ENCODE measurements at places on chromosomes 2 and 18.

DNA sequence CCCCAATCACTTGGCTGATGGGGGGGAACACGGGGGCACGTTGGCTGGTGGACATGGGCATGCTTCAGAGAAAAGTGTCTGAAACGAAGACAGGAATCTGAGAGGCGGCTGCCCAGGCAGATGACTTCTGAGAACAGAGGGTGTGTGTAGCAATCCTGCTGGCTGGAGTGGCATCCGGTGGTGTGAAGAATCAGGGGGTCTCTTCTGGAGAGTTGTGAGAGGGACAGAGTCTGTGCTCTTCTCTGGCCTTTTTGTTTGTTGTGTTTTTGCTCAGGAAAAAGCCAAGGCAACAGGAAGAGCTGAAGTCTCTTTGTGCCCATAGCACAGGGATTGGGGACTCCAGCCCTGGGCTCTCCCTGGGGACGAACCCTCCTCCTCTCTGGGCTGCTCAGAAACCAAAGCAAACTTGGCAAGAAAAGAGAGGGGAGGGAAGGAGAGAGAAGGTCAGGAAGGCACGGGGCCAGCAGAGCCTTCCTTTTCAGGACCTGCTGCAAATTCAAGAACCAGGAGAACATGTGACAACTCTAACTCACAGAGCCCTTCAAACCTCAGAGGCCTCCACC is 97.0 kb upstream of the SMAD2 start:
- no peak for DNase-seq

GRCh38 chr2:226360658-226361057 is 439.0 kb downstream of the IRS1 start:
- DNase-seq: no peak

DNA sequence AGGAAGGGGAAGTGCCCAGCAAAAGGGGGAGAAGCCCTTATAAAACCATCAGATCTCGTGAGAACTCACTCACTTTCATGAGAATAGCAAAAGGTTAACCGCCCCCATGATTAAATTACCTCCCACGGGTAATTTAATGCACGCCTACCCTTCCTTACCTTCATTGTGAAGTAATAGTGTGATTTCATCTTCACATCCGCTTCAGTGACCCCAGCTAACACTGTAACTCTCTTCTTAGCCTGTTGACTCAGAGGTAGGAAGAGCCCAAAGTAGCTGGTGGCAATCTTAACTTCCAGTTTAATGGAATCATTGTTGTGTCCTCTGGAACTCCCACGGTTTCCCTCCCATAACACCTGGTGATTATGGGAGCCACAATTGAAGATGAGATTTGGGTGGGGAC is 120.5 kb downstream of the GULP1 start:
- no peak for DNase-seq

DNA sequence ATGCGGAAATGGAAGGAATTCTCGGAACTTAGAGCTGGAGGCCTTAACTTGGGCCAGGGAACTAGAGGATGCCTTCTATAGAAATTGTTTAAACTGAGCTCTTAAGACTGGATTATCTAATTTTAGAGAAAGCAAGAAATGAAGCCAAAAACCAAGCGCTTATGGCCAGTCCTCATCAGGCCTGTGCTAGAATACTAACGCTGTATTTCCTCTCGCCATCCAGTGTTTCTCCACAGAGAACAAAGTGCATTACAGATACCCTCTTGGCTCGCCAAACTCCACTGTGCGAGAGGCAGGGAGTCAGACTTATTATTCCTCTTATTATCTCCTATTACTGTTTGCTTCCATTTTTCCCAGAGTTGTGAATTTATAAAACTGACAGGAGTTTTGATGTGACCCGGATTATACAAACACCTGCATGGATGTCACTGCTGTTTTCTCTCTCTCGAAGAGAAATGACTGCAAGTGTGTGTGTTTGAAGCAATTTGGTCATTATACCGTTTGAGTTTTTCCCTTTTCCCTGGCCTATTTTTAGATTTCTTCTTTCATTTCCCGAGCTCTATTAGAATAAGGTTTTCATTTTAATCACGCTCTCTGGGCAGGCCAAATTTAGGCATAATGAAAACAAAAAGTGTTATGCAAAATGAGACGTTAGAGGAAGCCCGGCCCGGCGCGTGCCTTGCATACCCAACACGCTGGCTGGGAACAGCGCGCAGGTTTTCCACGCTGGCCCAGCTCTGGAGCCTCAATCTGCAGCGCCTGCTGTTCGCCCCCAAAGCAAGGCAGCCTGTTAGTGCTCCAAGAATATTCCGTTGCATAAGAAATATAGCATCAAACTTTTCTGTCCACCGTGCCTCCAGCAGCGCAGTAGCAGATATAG is 103.3 kb downstream of the ALK start:
- no peak for DNase-seq

DNA sequence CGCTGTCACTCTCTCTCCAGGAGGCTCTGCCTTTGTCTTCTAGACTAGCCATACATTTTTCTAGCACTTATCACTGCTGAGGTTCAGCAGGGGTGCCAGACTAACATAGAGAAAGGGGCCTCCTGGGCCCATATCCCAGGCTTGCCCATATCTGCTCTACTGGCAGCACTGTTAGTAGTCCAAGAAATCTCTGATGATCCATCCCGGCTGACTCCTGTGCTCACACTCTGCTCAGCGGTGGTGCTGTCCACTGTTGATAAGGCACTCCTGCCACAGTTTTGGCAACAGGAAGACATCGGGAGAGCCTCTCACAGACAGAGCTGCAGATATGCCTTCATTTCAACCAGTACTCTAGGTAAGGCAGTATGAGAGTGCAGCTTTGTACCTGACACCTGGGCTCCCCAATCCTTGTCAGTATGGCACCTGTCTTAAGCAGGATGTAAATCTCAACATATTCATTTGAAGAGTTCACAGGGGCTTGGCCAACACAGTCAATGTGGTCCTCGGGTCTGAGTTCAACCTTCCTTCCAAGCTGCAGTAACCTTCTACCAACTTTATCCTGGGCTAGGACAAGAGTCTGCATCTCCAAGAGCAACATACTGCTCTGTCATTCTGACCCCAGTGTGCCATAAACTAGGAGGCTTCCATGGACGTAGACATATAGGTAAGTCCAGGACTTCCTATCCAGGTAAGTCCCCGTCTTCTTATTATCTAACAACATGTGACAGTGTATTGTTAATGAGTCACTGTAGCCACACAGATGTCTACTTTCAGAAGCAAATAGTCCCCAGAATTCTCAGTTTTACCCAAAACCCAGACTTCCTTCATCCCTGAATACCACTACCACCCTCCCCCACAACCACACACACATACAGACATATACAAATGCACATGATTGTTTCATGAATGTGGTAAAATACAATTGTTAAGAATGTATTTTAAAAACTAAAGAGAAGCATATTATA is 16.2 kb downstream of the KLF7 start:
- DNase-seq: no peak

DNA sequence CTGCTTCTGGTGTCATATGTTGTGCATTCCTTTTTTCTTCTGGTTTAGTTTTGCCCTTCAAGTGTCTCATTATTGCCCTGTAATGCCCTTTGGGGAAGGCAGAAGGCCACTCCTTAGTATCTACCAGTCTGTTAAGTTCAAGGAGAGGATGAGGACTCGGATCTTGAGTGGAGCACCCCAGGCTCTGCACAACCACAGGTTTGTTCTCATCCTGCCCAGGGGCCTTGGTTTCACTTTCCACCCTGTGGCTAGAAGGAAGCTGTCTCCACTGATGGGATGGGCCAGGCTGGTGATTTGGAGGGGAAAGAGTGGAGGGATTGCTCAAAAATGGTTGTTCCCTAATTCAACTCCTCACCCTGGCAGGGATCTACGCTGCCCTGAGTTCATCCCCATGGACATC is 30.2 kb upstream of the RAB11FIP5 start:
- DNase-seq: no peak

GRCh38 chr2:15460112-15460620 is 101.0 kb downstream of the NBAS start:
- no peak for DNase-seq

GRCh38 chr2:196851088-196851487 is 41.9 kb upstream of the C2orf66 start:
- DNase-seq: no peak

- no peak for DNase-seq
Measured at GRCh38 chr2:34545486-34546136, 946.5 kb upstream of the FAM98A start.

- DNase-seq: no peak
Measured at GRCh38 chr2:186561467-186562208, 28.2 kb upstream of the ITGAV start.

- no peak for DNase-seq
Measured at GRCh38 chr2:205929246-205929942, 156.6 kb downstream of the INO80D start.

GRCh38 chr2:64362562-64363026 is 91.4 kb upstream of the LGALSL start:
- no peak for DNase-seq

- no peak for DNase-seq
Measured at GRCh38 chr2:54862742-54863141, 139.3 kb downstream of the EML6 start.

GRCh38 chr2:10283106-10284062 is 19.3 kb upstream of the HPCAL1 start:
- no peak for DNase-seq

DNA sequence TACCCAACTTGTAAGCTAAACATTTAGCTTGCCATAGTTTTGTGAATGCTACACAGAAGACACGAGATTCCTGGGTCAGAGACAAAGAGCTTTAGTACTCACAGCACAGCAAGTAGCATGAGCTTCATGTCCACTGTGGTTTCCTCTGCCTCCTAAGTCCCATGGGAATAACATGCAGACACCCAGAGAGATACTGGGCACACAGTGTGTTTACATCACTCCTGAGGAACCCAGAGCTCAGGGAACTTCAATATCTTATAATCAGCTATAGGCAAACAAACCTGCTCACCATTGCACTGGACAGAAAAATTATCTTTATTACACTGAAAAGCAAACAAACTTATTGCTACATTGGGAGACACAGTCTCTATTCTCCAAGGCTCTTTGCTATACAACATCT is 14.5 kb upstream of the NCK2 start:
- DNase-seq: no peak

Measured in stimulated activated CD4-positive, alpha-beta T cell treated with anti-CD3 and anti-CD28 coated beads, Interleukin-2, amount 100 ng/mL, for 4 hours (primary cell).